ENCODE measurements at places on chromosomes 3 and 15.

DNA sequence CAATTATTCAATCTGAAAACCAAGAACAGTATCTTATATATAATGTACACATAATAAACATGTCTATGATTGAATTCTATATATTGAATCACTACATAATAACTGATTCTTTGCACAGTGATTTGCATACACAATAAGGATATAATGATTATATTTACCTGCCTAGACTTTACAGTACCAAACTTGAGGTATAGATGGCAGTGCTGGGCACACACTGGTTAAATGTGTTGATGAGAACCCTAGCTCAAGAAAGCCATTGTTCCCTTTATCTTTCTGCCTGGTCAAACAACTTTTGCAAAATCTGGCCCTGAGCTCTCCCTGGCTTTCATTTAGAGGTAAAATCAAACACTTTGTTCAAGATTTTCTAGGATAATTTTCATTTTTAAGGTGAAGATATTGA, 697.7 kb downstream of the TUSC7 start:
- peak; percentile 15 for DNase-seq

DNA sequence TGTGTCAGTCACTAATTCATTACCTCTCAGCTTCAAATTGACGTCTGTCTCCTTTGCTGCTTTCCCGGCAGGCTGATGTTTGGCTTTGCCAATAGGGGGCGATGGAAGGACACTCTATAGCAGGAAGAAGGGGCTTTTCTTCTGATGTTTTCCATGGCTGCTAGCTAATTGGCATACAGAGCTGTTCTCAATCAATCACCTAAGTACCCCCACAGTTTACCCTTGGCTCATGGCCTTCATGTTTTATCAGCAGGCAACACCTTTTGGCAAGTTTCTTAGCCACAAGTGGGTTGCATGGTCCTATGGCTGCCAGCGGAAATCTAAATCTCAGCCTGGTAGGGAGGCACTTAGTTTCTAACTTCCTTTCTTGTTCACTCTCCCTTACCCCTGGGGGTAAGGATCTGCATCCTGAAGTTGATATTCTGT, 45.0 kb downstream of the ESYT3 start:
- DNase-seq, result peak; percentile 56

- DNase-seq, result peak; percentile 100
These were observed 14.8 kb downstream of the PBRM1 start for GRCh38 chr3:52670621-52671521.

DNA sequence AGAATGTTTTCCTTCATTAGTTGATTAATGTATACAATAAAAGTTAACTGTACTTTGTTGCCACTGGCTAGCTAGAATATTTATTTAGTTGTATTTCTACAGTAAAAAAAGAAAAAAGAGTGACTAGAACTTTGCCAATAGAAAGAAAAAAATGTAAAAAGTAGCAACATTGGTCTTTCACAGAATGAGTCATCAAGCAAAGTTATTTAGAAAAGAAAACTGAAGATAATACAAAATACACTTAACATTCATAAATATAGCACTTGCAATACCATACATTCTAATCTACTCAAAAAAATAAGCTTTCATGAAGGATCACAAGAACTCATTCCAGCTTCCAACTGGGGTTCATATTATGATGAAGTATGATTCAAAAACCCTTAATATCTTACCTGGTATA, 83.4 kb downstream of the AQR start:
- no peak for DNase-seq

- peak; percentile 23 for DNase-seq
These were observed 67.1 kb downstream of the OXSM start for GRCh38 chr3:25856902-25857518.

- DNase-seq, result no peak
These were observed 835 bp upstream of the TTLL3 start for GRCh38 chr3:9809239-9809614.

DNA sequence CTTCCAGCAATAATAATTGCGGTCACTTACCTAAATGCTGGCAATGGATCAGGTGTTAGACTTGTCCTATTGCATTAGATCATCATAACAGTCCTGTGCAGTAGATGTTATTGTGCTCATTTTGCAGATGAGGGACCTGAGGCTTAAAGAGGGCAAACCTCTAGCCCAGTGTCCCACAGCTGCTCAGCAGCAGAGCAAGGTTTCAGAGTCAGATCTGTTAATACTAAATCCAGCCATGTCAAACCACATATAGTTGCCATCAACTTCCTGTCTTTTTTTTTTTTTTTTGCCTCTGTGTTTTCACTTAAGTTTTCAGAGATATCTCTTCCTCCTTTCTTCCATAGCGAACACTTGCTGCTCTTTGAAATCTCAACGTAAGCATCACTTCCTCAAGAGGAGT, 12.1 kb downstream of the FEZF2 start:
- DNase-seq, result no peak

DNA sequence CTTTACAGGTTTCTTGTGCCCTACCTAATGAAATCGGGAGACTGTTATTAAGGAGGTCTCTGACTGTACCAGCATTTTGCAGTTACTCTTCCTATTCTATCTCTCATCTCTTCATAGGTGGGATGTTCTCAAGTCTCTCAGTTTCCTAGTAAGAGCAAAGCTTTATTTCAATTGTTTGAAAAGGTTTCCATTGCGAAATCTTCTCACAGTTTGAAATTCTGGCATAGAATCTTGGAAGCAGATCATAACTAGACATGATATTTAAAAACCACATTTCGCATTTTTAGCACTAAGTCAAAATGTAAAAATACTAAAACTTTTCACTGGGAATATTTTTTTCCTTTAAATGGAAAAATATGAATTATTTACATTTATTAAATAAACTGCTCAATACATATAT, 1311.4 kb downstream of the ROBO2 start:
- no peak for DNase-seq

DNA sequence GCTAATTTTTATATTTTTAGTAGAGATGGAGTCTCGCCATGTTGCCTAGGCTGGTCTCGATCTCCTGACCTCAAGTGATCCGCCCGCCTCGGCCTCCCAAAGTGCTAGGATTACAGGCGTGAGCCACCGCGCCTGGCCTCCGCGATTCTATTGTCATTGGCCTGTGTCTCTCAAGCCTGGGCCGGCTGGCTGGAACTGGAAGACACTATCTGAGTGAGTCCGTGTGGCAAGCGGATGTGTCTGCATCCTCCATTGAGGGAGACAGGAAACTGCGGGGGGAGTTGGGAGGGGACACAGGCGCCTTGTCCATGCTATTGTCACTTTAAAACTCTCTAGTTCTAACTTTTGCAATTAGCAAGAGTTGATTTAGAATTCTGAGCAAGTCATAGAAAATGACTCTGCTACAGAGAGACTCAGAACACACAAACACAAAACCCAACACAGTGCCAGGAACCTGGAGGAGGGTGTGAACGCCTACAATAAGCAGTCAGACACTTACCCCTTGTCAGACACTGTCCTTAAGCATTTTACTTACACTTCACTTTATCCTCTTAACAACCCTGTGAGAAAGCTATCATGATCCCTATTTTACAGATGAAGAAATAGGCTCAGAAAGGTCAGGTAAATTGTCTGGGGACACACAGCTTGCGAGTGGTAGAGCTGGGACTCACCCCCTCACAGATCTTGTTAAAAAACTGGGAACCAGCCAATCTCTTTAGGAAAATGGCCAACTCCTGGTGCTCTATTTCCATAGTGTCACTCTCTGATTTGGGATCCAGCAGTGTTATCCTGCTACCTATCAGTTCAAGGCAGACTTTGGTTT, 38.7 kb downstream of the ANP32A start:
- no peak for DNase-seq

DNA sequence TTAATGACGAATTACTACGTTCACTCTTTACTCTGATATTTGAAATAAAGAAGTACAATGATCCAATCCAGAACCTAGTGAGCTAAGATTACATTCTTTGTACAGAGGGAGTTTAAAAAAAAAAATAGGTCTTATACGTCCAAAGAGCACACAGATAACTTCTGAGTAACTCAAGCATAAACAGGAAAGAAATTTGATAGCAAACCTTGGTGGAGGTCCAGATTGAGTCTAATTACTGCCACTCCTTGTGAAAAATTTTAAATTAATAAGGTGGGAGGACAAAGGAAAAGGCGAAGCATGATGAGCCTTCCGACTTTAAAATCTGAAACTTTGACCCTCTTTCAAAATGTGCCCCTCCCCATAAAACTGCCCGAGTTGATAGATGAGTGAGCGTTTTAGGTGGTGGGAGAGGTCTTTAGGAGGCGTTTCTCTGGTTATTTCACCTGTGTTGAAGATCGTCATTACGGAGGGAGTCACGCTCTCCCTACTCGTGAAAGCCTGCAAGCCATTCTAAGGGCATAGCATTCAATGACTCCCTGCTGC, 127.0 kb upstream of the ROBO2 start:
- DNase-seq, result no peak

DNA sequence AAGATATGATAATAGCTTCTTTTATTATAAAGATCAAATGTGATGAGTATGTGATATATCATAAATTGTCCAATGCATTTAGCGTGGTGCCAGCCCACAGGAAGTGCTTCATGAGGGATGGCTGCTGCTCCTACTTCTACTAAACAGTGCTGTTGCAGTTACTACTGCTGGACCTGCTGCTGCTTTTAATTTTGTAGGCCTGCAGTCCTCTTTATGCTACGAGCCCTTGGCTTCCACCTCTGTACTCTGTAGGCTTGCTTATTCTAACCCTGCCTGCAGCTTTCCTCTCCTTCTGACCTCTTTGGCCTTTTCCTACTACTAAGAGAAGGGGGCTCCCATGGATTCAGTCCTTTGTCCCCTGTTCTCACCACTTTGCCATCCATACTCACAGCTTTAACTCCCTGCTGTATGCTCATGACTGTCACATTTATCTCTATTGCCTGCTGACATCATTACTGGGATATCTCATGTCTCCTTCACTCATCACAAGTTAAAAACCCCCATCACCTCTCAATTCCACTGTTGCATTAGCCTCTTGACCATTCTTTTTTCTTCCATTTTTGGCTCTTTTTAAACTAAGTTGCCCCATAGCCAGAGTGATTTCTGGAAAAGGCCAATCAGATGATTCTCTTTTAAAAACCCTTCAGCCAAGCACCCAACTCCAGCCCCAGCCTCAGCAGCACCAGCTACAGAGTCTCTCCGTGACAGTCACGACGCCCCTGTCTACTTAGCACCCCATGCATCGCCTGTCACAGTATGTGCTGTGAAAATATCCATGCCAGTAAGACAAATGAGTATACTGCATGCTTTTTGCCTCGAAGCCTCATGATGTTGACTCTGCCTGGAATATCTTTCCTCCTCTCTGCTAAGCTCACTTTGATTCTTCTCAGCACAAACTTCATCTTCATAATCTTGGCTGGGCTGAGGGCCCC, 56.3 kb downstream of the PLCL2 start:
- no peak for DNase-seq

- no peak for DNase-seq
These were observed 927 bp upstream of the FYTTD1 start for GRCh38 chr3:197748597-197749314.

DNA sequence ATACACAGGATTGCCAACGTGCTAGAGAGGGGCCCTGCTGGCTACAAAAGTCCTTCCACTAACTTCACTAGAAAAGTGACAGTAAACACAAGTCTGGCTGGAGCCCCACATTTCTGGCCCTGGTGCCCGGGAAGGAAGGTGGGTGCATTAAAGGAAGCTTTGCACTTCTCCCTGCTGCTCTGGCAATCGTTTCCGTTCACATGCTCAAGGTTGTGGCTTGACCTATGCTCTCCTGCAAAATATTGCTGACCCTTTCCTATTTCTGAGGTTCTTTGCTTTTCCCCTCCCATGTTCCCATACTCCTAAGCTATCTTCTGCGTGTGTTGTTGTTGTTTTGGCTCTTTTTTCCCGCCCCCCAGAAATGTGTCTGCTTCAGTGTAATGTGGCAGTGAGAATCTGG, 9.1 kb upstream of the CCR3 start:
- DNase-seq, result no peak

GRCh38 chr3:73805435-73805834, 180.7 kb upstream of the PDZRN3 start:
- DNase-seq, result no peak

DNA sequence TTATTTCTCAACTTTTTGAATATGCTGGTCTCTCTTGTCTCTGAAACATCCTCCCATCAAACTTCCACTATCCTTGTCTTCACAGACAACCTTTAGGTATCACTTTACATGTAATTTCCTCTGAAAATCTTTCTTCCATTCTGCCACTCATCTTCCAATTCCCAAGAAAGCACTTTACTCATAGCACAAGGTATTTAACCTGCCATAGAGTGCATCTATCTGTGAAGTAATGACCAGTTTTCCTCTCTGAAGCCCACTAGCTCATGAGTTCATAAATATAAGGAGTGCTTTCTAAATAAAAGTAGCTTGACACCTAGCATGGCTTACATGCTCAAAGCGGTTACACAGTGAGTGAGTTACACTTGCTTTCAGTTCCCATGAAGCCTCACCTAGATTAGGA, 160.7 kb upstream of the CMC1 start:
- DNase-seq, result no peak

DNA sequence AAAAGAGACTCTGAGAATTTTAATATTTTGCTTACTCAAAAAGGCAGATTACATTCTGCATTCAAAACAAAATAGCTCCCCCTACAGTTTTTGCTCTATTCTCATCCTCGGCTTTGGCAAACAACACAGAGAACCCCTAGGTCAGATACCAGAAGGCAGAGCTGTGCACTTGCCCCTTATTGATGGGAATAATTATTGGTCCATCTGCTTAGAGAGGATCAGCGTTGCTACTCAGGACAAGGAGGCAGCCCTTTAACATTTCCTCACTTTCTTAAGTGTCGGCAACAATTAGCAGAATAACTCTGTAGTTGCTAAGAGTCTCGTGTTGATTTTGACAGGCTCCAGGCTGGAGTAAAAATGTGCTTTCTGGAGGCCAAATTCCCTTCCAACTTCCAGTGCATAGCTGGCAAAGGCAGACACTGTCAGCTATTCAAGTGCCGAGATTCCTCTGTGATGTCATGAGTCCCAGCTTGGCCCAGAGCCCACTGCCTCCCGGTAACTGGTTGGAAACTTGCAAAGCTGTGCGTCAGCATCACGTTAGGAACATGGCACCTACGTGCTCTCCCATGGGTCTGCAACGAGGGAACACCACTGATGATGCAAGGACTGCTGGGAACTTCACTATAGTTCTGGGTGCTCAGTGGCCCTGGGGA, 482.7 kb upstream of the ADAMTS9 start:
- DNase-seq, result peak; percentile 7

- DNase-seq, result peak; percentile 93
These were observed 35.0 kb downstream of the ALCAM start for GRCh38 chr3:105401691-105402149.

- DNase-seq, result no peak
These were observed 16.0 kb downstream of the LRRN1 start for GRCh38 chr3:3815206-3815605.

GRCh38 chr15:101191242-101191641, 60.6 kb downstream of the CHSY1 start:
- no peak for DNase-seq

DNA sequence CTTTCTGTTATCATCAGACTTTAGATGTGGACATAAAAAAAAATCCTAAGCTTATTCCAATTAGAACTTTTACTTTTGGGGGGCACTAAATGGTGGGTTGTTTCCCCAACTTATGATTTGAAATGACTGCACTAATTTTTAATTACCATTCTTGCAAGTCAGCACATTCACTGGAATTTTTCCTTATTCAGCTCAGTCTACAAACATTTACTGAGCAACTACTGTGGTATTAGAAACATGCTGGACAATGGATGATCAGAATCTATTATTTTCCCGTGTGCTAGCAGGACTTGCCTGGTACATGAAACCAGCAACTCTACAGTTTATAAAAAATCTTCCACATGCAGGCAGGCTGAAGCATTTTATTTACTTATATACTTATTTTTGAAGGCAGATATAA, 273.6 kb downstream of the FOXP1 start:
- DNase-seq, result no peak
